PC-3 (cell line): ENCODE measurements at places on chromosomes 7 and 10.

DNA sequence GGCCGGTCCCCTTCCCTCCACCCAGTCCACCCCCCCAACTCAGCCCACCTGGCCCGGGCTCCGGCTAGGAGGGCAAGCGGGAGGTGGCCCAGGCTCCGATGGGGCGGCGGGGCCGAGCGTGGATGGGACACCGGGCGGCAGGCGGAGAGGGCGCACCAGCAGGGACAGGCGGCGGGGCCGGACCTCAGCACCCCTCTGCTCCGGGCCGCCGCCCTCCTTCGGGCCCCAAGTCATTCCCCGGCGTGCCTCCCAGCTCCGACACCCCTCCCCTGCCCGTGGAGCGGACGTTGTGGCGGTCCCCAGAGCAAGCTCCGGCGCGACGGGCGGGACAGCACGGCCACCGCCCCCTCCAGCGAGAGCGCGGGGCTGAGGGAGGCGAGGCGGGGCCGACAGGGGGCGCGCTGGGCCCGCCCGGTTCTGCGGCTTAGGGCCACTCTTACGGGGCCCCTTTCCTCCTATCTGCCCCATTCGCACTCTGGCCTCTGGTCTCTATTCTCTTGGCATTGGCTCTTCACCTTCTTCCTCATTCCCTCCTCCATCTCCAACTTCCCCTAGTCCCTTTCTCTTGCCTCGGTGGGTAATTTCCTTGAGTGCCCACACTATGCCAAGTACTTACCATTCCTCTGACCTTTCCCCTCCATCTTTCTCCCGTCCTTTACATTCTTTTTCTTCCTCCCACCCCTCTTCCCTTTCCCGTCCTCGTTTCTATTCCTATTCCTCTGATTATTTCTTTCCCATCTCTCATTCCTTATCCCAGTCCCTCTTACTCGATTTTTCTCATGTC, 701 bp upstream of the GBX1 start:
- H3K4me1 ChIP-seq: peaks cover 6% of the 10 kb centered on the region; the same call in 1 of the 2 replicates
- no peak overlapping the region for H3K27ac ChIP-seq
- DNase-seq: peak; percentile 32
- H3K27me3 ChIP-seq: peaks cover 59% of the 10 kb centered on the region
- peak overlapping the region; percentile 60 for H3K4me3 ChIP-seq

DNA sequence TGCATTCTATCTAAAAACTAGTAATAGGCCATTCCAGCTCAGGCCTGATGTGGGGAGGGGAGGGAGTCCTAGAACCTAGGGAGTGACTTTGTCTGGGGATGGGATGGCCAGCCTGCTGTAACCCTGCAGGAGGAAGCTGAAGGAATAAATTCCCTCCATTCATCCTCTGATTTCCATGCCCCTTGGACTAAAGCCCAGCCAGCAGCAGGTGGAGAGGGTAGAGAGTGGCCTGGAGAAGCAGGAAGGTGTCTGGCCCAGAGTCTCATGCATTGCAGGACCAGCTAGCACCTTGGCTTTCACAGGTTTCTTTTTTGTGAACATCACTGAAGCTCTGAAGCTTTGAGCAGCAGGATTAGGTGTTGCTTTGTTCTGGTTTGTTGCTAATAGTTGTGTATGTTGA, 32.8 kb upstream of the CDH23 start:
- H3K27ac ChIP-seq: no peak overlapping the region
- no peaks in the 10 kb centered on the region for H3K36me3 ChIP-seq
- H3K4me3 ChIP-seq: no peak overlapping the region
- peaks cover 7% of the 10 kb centered on the region for H3K4me1 ChIP-seq

- peaks cover 15% of the 10 kb centered on the region for H3K4me1 ChIP-seq
- H3K27ac ChIP-seq: peak overlapping the region; percentile 59
- no peaks in the 10 kb centered on the region for H3K36me3 ChIP-seq
- H3K27me3 ChIP-seq: no peaks in the 10 kb centered on the region
- H3K4me3 ChIP-seq: no peak overlapping the region
Measured at GRCh38 chr10:31242902-31243301, 76.1 kb upstream of the ZEB1 start.

GRCh38 chr7:964401-965231, 10.1 kb upstream of the ADAP1 start:
- no peak overlapping the region for H3K27ac ChIP-seq
- DNase-seq: peak; percentile 49
- no peaks in the 10 kb centered on the region for H3K4me1 ChIP-seq
- H3K27me3 ChIP-seq: no peaks in the 10 kb centered on the region
- no peak overlapping the region for H3K4me3 ChIP-seq
- H3K36me3 ChIP-seq: peaks cover 16% of the 10 kb centered on the region

GRCh38 chr10:86391236-86391840, 24.7 kb upstream of the GRID1 start:
- H3K4me1 ChIP-seq: no peaks in the 10 kb centered on the region
- no peak overlapping the region for H3K4me3 ChIP-seq
- H3K27ac ChIP-seq: no peak overlapping the region
- H3K36me3 ChIP-seq: no peaks in the 10 kb centered on the region

- H3K27ac ChIP-seq: no peak overlapping the region
- H3K4me3 ChIP-seq: no peak overlapping the region
- no peaks in the 10 kb centered on the region for H3K27me3 ChIP-seq
- H3K36me3 ChIP-seq: no peaks in the 10 kb centered on the region
Measured at GRCh38 chr10:128147669-128148068, 21.4 kb upstream of the MKI67 start.

- H3K36me3 ChIP-seq: peaks cover 12% of the 10 kb centered on the region; the same call in 1 of the 2 replicates
- no peaks in the 10 kb centered on the region for H3K27me3 ChIP-seq
- peaks cover 11% of the 10 kb centered on the region; the same call in 1 of the 2 replicates for H3K4me1 ChIP-seq
- no peak for DNase-seq
- no peak overlapping the region for H3K27ac ChIP-seq
Measured at GRCh38 chr7:120949998-120950538, 509 bp upstream of the ING3 start.

- no peaks in the 10 kb centered on the region for H3K27me3 ChIP-seq
- DNase-seq: peak; percentile 43
- H3K4me1 ChIP-seq: no peaks in the 10 kb centered on the region
- H3K4me3 ChIP-seq: no peak overlapping the region
Measured at GRCh38 chr7:139321071-139321745, 19.9 kb upstream of the FMC1 start.

- H3K36me3 ChIP-seq: no peaks in the 10 kb centered on the region
- H3K27me3 ChIP-seq: no peaks in the 10 kb centered on the region
- H3K27ac ChIP-seq: no peak overlapping the region
Measured at GRCh38 chr10:97338041-97338440, 3.5 kb upstream of the FRAT2 start.

DNA sequence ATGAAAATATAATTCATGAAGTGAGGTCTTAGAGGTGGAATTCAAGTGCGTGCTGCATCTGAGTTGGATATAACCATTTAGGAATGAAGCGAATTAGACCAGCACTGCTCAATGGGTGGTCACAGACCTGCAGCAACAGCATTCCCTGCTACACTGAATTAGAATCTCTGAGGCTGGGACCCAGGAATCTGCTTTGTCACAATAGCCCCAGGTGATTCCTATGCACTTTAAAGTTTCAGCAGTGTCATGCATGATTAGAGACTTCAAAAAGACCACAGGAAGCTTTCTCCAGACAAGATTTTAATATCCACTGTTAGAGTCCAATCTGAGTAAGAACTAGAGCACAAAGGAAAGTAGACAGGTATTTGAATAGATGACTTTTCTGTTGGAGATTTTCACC, 352.8 kb upstream of the VSTM2A start:
- H3K36me3 ChIP-seq: no peaks in the 10 kb centered on the region
- H3K4me3 ChIP-seq: no peak overlapping the region
- H3K27me3 ChIP-seq: no peaks in the 10 kb centered on the region

DNA sequence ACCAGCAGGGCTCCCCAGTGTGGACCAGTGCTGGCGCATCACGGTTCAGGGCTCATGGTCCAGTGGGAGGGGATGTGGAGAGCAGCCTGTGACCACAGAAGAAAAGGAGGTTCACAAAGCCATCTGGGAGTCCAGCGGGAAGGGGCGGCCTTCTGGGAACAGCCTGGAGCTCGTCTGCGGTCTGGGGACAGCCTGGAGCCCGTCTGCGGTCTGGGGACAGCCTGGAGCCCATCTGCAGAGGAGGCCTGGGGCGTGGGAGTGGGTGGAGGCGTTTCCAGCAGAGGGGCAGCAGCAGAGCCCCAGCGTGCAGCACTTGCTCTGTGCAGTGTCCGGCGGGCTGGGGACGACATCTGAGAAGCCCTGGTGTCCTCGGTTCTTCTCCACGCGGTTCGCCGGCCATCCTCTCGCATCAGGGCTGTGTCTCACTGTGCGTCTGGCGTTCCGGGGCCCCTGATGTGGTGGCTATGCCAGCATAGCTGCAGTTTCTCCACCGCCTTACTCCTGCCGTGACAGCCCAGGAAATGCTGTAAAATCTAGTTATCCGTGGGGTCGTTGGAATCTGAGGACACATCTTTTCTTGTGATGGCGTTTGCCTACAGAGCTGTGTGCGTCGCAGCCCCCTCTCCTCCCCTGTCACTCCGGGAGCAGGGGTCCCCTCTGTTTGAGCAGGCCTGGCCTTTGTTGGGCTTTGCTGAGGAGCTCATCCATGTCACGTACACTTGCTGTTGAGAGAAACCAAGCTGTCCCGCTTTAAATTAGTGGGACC, 104.6 kb downstream of the INPP5A start:
- H3K27me3 ChIP-seq: no peaks in the 10 kb centered on the region
- H3K36me3 ChIP-seq: no peaks in the 10 kb centered on the region
- H3K4me1 ChIP-seq: peaks cover 4% of the 10 kb centered on the region
- no peak overlapping the region for H3K27ac ChIP-seq

- peaks cover 44% of the 10 kb centered on the region for H3K4me1 ChIP-seq
- H3K27me3 ChIP-seq: no peaks in the 10 kb centered on the region
- 0 out of 2 replicates have a peak, but pooled peaks cover 5% of the 10 kb centered on the region for H3K36me3 ChIP-seq
- no peak overlapping the region for H3K27ac ChIP-seq
Measured at GRCh38 chr10:24716295-24716694, 7.4 kb downstream of the ARHGAP21 start.

DNA sequence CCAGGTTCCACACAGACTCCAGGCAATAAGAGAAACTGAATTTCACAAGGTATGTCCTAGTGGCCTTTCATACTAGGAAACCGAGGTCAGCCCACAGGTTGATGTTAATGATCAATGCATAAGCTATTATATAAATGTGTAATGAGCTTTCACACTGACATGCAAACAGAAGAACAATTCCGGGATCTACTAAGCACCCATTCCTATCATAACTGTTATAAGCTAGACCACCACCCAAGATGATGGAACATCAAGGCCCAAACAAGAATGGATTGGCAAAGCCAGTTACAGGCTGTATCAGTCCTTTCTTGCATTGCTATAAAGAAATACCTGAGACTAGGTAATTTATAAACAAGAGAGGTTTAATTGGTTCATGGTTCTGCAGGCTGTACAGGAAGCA, 15.2 kb downstream of the SORBS1 start:
- no peak overlapping the region for H3K27ac ChIP-seq
- no peak overlapping the region for H3K4me3 ChIP-seq
- H3K27me3 ChIP-seq: no peaks in the 10 kb centered on the region
- DNase-seq: no peak
- no peaks in the 10 kb centered on the region for H3K36me3 ChIP-seq

- H3K36me3 ChIP-seq: no peaks in the 10 kb centered on the region
- H3K4me3 ChIP-seq: no peak overlapping the region
- no peak for DNase-seq
- no peak overlapping the region for H3K27ac ChIP-seq
Measured at GRCh38 chr10:46550076-46550790, 6.2 kb downstream of the GPRIN2 start.

DNA sequence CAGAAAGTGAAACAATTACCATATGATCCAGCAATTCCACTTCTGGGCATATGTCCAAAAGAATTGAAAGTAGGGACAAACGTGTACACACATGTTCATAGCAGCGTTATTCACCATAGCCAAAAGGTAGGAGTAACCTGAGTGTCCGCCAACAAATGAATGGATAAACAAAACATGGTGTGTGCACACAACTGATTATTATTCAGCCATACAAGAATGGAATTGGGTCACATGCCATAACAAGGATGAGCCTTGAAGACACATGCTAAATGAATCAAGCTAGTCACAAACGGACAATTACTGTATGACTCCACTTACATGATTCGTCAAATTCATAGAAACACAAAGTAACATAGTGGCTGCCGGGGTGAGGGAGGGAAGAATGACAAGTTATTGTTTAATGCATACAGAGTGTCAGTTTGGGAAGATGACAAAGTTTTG, 4.1 kb upstream of the OIT3 start:
- H3K4me1 ChIP-seq: peaks cover 6% of the 10 kb centered on the region; the same call in 1 of the 2 replicates
- peaks cover 76% of the 10 kb centered on the region for H3K27me3 ChIP-seq
- no peaks in the 10 kb centered on the region for H3K36me3 ChIP-seq
- no peak overlapping the region for H3K27ac ChIP-seq
- peak; percentile 73 for DNase-seq
- H3K4me3 ChIP-seq: no peak overlapping the region

GRCh38 chr7:2592375-2592865, 33.6 kb downstream of the IQCE start:
- no peak overlapping the region for H3K27ac ChIP-seq
- no peaks in the 10 kb centered on the region for H3K36me3 ChIP-seq
- no peaks in the 10 kb centered on the region for H3K27me3 ChIP-seq
- DNase-seq: no peak
- no peak overlapping the region for H3K4me3 ChIP-seq
- H3K4me1 ChIP-seq: no peaks in the 10 kb centered on the region

DNA sequence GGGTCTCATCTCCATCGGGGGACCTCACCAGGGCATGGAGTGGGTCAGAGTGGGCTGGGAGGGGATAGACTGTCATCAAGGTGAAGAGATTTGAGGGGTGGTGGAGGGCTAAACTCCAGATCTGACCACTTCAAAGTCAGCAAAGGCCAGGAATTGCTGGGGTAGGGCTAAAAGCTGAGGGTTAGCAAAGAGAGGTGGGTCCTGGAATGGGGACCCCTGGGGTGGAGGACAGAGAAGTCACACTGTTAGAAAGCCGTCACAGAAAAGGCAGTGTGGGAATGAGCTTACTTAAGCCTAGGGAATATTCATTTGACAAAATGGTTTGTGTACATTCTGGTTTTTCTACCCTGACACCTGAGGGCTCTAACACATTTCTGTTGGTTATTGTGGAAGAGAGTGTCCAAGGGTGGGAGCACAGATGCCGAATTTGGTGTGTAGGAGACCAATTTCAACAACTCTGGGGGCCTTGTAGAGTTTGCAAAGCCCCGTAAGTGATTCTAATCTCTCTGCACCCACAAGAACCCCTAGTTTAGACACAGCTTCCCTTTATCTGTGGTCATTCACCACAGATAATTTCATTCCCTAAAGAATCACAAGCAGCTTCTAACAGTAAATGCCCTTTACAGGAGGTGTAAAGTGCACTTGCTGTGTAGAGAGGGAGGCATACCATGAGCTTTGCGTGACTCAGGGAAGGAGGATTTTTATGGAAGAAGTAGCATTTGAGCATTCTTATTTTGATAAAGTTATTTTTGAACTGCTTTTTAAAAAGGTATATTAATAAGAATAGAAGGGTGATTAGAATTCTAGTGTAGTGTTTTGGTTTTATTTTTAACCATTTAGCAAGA, 6.4 kb downstream of the FBH1 start:
- DNase-seq: no peak
- no peak overlapping the region for H3K27ac ChIP-seq
- no peaks in the 10 kb centered on the region for H3K4me1 ChIP-seq
- no peaks in the 10 kb centered on the region for H3K27me3 ChIP-seq
- no peak overlapping the region for H3K4me3 ChIP-seq
- H3K36me3 ChIP-seq: no peaks in the 10 kb centered on the region
